ENCODE measurements at places on chromosomes 16 and 17.

GRCh38 chr16:47816511-47816910 is 339.3 kb downstream of the ABCC12 start:
- no peak for DNase-seq

DNA sequence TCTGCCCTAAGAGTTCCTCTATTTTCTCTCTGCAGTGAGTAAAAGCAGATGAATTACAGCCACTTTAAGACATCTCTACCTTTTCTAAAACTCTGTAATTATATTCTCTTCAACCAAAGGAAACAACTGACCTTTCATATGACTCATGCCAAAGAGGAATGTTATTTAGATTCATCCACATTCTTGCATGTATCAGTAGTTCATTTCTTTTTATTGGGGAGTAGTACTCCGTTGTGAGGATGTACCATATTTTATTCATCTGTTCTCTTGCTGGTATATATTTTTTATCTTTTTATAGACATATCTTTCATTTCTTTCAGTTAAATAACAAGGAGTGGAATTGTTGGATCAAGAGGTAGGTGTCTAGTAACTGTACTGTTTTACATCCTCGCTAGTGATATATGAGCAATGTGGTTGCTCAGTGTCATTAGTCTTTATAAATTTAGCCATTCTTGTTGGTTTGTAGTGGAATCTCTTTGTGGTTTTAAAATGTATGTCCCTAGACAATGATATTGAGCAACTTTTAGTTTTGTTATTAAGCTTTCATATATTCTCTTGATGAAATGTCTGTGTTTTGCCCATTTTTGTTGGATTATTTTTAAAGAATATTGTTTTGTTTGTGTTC is 7.8 kb upstream of the MYH8 start:
- DNase-seq, result no peak

DNA sequence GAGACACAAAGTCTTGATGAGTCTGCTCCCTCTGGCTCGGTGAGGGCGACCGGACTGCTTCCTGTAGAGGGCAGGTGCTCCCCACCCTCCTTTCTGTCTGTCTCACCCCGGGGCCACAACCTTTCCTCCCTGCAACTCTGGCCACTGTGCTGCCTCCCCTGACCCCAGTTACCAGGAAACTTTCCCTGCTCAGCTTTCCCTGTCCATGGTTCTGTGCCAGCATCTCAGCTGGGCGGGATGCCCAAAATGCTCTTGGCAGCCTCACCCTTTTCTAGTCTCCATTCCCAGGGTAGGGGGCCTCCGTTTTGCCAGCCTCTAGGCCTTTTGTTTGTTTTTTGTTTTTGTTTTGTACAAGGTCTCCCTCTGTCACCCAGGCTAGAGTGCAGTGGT is 1.4 kb downstream of the PLD2 start:
- DNase-seq, result no peak

GRCh38 chr17:50125420-50125997 is 4.5 kb downstream of the SAMD14 start:
- DNase-seq, result no peak

- DNase-seq, result peak; percentile 82
Observed at GRCh38 chr17:45334701-45335677, 18.2 kb upstream of the MAP3K14 start.

GRCh38 chr17:45273551-45273957 is 11.7 kb upstream of the SPATA32 start:
- no peak for DNase-seq

GRCh38 chr16:54930005-54930868 is at the start of gene IRX5:
Gene IRX5, plus strand, starts transcription at chr16:54930865. Its CDS starts 334 bp downstream, at chr16:54931199.
- peak; percentile 93 for DNase-seq

DNA sequence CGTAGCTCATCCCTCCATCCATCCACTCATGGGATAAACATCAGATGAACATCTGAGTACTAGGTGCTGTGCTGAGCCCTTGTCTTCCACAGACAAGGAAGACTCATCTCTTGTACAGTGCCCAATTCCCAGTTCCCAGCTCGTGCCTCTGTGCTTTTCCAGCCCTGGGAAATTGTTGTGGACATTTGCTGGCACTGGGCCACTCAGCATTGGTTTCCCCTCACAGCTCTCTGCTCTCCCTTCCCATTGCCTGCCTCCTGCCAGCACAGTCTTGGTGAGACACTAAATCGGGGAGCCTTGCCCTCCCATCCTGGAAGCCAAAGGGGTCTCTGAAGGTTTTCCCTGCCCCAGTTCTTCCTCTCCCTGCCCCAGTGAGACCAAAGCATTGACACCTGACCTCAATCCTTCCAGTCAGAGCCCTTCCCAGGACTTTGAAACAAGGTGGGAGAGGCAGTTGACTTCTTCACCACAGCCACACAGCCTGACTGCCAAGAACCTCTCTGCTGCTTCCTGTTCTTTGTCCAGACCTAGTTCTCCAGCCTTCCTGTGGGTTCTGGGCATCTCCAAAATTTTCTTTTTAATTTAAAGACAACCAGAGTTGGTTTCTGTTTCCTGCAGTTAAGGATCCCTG is 50.2 kb downstream of the WSB1 start:
- peak; percentile 37 for DNase-seq

DNA sequence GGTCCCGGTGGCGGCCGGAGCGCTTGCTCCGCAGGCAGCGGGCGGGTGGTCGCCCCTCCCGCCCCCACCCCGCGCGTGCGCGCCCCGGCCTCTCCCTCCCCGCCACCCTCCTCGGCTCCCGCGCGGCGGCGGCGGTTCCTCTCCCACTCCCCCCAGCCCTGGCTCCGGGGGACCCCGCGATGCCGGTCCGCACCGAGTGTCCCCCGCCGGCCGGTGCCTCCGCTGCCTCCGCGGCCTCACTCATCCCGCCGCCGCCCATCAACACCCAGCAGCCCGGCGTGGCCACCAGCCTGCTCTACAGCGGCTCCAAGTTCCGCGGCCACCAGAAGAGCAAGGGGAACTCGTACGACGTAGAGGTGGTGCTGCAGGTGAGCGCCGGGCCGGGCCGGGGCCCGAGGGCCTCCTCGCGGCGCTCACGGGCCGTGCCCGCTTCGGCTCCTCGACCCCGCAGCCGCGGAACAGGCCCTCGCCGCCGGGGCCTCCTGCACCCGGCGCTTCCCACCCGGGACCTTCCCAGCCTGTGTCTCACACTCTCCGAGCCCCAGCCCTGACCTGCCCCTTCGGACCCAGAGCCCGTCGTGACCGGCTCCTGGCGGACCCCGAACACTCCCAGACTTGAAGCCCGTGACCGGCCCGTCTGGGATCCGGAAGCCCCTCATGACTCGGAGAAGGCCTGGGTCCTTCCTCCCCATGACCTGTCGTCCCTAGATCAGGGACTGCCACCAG is 490 bp downstream of the GID4 start:
- peak; percentile 63 for DNase-seq

DNA sequence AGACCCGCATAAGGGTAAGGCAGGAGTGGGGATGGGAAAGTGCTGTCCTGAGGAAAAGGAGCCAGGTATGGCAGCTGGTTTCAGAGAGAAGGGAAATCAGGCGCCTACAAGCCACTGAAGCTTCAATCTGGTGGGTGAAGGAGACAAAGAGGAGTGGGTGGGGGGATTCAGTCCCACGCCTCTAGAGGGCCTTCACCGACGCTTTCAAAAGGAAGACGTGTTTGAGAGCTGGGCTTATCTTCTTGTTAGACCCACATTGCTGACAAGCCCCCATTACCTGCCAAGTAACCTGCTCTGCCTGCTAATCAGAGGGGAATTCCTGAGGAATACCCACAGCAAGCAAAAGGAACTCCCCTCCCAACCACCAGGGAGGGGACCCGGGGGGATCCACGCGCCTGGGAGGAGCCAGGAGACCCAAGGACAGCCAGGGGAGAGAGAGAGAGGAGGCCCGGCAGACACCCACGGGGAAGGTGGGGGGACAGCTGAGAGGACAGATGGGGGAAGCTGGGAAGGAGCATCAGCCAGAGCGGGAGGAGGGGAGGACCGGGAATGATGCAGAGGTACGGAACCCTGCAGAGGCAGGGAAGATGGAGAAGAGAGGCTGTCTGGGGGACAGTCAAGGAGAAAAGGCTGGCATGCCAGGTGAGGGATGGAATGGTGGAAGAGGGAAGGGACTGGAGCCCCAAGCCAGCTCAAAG is 1.0 kb downstream of the MTMR4 start:
- no peak for DNase-seq

DNA sequence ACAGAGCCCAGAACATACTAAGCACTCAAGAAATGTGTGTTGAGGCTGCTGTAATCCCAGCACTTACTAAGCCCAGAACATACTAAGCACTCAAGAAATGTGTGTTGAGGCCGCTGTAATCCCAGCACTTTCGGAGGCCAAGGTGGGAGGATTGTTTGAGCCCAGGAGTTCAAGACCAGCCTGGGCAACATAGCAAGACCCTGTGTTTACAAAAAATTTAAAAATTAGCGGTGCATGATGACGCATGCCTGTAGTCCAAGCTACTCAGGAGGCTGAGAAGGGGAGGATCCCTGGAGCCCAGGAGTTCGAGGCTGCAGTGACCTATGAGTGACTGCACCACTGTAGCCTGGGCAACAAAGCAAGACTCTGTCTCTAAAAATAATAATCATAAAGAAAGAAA is 6.7 kb upstream of the ZDHHC1 start:
- no peak for DNase-seq

DNA sequence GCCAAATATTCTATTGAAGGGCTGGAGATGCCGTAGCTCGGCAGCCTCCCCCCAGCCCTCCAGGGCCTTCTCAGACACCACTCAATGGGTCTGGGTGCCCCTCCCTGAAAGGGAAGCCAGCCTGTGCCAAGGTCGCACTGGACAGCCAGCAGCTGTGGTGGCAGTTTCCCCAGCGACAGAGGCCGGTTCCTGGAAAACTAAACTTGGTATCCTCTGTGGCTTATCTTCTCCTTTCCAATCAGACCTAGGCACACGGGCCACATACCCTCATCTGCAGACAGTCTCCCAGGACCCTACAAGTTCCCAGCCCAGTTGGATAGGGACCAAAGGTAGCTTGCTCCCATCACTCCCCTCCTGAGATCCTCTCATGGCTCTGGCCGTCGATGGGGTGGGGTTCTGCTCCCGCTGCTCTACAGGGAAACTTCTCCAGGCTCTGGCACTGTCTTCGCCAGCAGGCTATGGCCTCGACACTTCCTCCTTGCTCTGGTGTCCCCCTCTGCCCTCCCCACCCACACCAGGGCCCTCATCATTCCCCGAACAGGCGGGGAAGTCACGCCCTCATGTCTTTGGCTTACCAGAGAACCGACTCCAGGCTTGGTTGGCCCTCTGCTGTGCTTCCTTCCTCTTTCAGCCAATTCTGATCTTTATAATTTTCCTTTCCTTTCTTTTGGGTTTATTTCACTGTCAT is 18.3 kb upstream of the IL21R start:
- no peak for DNase-seq

GRCh38 chr16:57475711-57476339 is 10.5 kb downstream of the DOK4 start:
- DNase-seq, result no peak

- DNase-seq, result no peak
Observed at GRCh38 chr17:43324205-43324893, 74.4 kb upstream of the ARL4D start.

DNA sequence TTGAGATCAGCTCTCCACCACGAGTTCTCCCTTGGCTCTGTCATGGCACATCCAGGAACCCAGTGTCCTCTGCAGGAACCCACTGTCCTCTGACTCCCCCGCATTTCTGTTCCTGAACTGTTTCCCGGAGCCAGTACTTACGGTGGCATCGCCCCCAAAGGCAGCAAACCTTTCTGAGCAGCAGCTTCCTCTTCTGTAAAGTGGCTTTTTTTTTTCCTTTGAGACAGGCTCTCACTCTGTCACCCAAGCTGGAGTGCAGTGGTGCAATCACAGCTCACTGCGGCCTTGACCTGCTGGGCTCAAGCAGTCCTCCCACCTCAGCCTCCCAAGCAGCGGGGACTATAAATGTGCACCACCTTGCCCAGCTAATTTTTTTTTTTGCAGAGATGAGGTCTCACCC is 32.2 kb downstream of the NAGPA start:
- DNase-seq, result no peak

DNA sequence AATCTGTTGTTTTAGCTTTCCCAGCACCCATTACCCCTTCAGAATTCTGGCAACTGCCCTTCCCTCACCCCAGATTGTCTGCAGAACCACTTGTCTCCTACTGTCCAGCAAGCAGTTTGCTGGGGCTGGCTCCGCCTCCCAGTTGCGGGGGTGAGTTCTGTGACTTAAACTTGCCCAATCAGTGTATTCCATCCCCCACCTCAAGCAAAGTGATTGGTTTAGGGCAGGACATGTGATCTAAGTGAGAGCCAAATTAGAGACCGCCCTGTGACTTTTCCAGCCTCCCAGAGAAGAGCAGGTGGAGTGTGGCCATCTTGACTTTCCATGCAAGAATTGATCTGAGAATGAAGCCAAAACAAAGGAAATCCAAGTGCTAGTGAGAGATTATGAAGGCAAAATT is 22.7 kb upstream of the SRCIN1 start:
- peak; percentile 78 for DNase-seq

GRCh38 chr17:79389896-79390295 is 221.0 kb downstream of the RBFOX3 start:
- no peak for DNase-seq

- peak; percentile 38 for DNase-seq
Observed at GRCh38 chr17:978103-979093, 1.2 kb downstream of the NXN start.

- DNase-seq, result peak; percentile 70
Observed at GRCh38 chr17:59406808-59407381, 75.4 kb downstream of the YPEL2 start.

DNA sequence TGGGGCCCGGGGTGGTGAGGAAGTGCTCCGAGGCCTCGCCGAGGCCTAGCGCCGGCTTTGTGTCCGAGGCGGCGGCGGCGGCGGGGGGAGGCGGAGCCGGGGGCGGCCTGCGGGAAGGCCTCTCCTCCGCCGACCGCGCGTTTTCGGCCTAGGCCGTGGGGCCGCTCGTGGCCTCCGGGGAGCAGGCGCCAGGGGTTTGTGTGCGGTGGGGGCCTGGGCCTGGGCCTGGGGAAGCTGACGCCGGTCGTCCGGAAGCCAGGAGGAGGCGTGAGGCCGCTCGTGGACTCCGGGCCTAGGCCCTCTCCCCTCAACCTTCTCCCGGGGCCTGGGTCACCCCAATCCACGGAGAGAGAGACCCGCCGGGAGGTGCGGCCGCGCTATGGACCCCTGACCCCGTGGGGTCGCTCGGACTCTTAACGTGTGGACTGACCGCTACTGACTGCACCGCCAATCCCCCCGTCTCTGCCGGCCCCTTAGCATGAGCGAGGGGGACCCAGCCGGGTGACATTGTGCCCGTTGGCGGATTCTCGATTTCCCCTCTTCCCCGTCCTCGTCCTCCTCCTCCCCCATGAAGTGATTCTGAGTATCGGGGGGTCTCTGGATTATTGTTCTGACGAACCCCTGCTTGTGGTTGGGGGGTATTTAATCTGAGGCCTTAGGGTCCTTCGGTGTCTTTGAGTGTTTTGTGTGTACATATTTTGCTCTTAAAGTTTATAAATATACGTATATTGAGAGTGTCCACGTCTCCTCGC is 660 bp downstream of the RBBP6 start:
- DNase-seq, result peak; percentile 84
